ENCODE measurements at places on chromosomes 11 and 22.

GRCh38 chr11:78821371-78822306 lies 247.0 kb upstream of the NARS2 start:
- DNase-seq: no peak

GRCh38 chr22:34045311-34045710 lies 125.0 kb upstream of the LARGE1 start:
- no peak for DNase-seq

- DNase-seq: no peak
These were observed 90.9 kb upstream of the IGLL5 start for GRCh38 chr22:22796724-22797123.

GRCh38 chr22:45585437-45585755 lies 82.7 kb downstream of the FBLN1 start:
- DNase-seq: no peak

DNA sequence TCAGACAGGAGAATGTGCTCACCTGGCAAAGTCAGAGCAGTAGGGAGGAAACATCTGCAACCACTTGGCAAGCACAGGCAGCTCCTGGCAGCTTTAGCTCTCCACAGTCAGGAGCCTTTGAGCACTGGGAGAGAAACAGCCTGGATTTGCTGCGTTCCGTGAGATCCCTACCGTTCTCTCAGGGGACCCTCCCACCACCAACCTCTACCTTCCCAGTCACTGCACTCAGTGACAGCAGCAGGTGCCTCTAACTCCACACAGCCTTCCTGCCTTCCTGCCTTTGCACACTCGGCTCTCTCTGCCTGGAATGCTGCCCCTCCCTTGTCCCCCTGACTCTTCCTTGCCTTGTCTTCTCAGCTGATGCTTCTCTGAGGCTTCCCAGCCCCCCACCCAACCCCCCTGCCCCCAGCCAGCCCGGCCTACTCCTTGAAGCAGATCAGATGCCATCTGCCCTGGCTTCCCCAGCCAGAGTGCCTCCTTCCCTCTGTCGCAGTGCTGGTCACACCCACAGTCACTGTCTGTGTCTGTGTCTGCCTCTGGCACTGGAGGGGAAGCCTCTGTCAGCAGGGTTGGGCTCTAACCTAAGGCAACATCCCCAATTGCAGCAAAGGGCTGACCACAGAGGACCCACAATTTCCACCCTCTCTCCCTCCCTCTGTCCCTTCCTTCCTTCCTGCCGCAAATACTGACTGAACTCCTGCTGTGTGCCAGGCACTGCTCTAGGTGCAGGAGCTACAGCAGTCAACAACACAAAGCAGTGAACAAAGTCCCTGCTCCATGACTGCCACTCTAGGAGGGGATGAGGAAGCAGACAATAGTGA lies 14.9 kb upstream of the TSKU start:
- DNase-seq: peak; percentile 28

DNA sequence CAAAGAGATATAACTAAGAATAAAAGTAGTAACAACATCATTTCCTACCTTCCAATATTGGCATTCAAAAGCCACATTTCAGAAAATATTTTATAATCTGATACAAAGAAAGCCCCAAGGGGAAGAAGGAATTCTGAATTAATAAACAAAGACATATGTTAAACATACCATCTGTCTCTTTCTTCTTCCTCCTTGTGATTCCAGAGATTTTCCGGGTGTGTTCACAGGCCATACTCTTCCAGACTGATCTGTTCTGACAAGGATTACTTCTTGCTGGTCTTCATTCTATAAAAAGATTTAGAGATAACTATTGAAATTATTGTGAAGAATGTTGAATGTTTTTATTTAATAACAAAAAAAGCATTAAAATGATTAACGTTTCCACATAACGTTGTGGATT lies 65.0 kb downstream of the CWF19L2 start:
- DNase-seq: no peak

GRCh38 chr11:24748261-24748660 lies 251.4 kb downstream of the LUZP2 start:
- no peak for DNase-seq

GRCh38 chr11:76653012-76653673 lies 17.4 kb downstream of the LRRC32 start:
- no peak for DNase-seq

All from T-helper 2 cell treated with Interferon-gamma antibody and Interleukin-4, amounts not matched to agents 5 μg/mL and 100 μg/mL, for 36 hours (primary cell).